HepG2 (cell line): ENCODE measurements at places on chromosomes 1 and 21.
A peak's percentile ranks its signal among the peaks of the same experiment; 100 is the strongest.

- peak; percentile 24 for DNase-seq
Observed at GRCh38 chr1:95384567-95384966, 150.6 kb downstream of the RWDD3 start.

- DNase-seq: no peak
Observed at GRCh38 chr1:76426606-76427005, 352.1 kb downstream of the ST6GALNAC3 start.

- DNase-seq: no peak
Observed at GRCh38 chr1:229195246-229195645, 75.7 kb upstream of the RAB4A start.

- DNase-seq: no peak
Observed at GRCh38 chr1:184840596-184840995, 85.9 kb upstream of the EDEM3 start.

DNA sequence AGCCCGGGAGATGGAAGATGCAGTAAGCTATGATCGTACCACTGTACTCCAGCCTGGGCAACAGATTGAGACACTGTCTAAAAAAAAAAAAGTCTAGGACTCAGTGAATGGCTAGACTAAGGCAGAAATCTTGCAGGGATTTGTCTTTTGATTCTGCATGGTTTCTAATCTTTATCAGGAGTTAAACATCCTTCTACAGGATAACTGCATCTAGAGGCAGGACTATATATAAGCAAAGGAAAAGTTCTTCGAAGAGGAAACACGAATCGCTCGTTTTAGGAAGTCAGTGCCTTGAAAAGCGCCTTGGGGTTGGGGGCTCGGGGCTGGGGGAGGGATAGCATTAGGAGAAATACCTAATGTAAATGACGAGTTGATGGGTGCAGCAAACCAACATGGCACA is 602 bp upstream of the UFC1 start:
- DNase-seq: no peak

DNA sequence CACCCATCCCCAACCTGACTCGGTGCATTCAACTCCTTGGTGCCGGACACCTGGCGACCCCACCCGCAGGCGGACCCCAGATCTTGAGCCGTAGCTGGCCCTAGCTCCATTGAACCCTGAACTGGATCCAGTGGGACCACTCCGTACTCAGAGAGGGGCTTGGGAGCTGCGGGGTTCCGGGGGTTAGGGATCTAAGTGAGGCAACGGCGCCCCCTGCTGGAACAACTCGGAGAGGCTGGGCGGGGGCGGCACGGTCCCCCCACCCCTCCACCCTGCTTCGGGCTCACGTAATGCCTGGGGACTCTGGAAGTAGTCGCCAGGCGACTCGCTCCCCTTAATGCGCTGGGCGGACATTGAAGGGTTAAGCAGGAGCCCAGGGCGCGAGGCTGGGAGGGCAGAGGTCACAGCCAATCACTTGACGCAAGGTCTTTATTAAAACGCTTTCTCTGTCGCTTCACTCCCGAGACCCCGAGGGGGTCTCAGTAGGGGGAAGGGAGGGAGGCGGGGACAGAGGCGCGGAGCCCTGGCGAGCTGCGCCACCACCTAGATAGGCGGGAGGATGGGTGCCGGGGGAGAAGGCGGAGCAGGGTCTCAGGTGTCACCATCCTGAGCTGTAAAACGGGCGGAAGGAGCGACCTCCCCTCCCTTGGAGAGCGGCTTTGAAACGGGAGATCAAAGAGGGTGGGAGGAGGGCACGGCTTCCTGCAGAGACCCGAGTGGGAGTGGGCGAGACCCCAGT is 704 bp upstream of the CRABP2 start:
- DNase-seq: peak; percentile 23

GRCh38 chr1:23748016-23748415 is 4.7 kb downstream of the ELOA start:
- no peak for DNase-seq

DNA sequence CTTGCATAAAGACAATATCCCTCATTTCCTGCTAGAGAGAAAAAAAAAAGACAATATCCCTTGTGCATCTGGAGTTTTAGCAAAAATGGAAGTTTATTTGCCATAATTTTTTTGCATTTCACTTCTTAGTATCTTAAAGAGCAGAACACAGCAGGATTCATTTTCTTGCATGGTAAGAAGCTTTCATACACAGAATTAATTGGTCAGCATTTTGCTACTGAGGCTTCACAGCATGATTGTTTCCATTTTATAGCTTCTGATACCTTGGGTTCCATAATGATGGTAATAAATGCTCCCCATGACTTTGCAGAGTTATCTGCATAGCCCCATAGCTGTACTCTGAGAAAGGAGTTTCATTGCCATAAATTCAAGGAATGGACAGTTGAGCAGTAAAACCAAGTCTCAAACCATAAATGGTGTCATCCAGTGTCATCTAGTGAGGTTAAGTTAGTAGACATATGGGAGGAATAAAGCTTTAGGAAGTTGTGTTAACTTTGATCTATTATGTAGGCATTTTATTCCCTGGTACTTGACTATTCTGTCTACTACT is 88.8 kb upstream of the PLD5 start:
- DNase-seq: no peak

DNA sequence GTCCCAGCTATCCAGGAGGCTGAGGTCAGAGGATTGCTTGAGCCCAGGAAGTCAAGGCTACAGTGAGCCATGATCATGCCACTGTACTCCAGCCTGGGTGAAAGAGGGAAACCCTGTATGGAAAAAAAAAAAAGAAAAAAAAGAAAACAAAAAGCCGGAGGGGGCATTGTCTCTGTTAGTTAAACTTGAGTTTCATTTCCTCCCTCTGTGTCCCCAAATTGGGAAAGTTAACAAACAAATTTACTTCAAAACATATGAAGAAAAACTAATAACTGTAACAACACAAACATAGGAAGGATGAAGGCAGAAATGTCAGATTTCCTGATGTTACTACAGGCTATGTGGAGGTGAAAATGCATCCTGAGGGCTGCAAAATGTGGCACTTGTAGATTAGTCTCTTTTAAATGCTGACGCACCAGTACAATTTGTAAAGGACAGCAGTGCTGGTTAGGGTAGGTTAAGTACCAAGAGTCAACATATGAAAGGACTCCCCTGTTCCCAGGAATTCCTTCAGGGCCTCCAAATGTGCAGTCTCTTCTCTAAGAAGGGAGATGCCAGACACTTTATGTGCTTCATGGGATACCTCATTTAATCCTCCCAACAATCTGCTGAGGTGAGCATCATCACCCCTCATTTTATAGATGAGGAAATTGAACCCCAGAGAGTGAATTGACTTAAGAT is 52.9 kb downstream of the DEGS1 start:
- DNase-seq: no peak

GRCh38 chr1:66497910-66498309 is 36.0 kb upstream of the SGIP1 start:
- DNase-seq: no peak
